ENCODE measurements at places on chromosomes 1 and 21.
A peak's percentile ranks its signal among the peaks of the same experiment; 100 is the strongest.

DNA sequence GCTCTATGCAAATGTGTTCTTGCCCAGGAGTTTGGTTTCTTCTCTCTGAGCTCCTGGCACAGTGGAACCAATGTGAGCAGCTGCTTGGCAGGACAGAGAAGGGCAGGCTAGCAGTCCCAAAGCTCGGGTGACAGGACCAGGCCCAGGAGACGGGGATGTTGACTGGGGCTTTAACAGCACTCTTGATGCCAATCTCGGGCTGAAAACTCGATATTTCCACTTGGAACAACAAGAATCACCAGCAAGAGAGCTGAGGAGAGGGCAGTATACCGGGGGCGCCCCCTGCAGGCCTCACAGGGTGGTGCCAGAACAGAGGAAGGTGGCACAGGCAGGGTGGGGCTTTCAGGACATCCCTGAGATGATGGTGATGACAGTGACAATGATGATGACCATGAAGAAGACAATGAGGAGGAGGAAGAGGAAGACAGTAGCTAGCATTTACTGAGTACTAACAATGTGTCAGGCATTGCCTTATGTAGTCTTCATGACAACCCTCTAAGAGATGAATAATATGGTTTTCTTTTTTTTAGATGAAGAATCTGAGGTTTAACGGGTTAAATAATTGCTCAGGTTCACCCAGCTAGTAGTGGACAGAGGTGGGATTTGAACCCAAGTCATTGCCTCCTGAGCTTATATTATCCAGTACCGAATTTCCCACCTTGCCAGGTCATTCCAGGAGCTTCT lies 2.7 kb upstream of the KCNJ9 start:
- peak; percentile 45 for DNase-seq

GRCh38 chr1:58324558-58324957 lies 222.0 kb downstream of the OMA1 start:
- DNase-seq: no peak

- no peak for DNase-seq
Measured at GRCh38 chr21:23660560-23660959, 1946.7 kb downstream of the MRPL39 start.

DNA sequence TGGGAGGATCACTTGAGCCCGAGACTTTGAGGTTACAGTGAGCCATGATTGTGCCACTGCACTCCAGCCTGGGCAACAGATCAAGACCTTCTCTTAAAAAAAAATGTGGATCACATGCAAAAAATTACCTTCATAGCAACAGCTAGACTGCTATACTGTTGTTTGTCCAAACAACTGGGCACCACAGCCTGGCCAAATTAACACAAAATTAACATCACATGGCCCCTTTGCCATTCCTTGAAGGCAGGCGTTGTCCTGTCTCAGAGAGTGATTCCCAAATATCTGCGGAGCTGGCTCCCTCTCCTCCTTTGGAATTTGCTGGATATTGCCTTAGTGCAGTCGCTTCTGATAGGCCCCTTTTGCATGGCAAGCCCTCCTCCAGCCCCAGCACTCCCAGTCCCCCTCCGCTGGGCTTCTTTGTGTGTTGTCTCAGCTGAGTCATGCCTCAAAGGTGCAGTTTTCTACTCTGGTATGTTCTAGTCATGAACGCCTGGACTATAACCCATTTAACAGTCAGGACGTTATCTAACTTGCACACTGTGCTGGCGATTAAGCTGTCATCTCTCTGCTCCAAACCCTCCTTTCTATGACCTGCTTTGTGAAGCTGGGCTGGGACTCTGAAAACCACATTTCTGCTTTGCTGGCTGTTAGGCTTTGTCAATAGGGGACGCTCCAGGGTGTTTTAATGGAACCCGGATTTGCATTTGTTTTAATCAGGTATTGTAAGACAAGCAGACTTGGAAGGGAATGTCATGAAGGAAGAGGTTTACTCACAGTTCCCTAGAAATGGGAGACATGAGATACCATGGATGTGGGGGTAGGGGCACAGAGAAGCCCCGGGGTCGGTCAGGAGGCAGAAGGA lies 20.1 kb upstream of the HPCAL4 start:
- no peak for DNase-seq

DNA sequence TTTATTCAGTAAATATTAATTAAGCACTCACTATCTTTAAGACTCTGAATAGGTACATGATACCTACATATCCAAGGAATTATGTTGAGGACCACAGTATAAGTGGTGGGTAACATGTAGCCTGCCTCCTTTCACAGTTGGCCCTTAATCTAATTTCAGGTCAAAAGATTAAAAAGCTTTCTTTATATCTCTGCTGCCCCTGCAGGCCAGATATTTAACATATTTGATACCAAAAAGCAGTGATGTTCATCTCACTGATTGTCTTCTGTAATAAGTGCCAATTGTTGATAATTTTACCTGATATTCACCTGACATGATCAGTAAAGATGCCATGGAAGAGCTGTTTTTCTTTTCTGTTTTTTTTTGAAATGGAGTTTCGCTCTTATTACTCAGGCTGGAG lies 36.5 kb downstream of the RLF start:
- no peak for DNase-seq

- no peak for DNase-seq
Measured at GRCh38 chr1:17372955-17373354, 959 bp downstream of the PADI6 start.

Measured in activated gamma-delta T cell treated with Interleukin-2 at 50 U/mL for 16 hours (primary cell).